ENCODE measurements at places on chromosomes 3 and 15.

- DNase-seq = no peak
Observed at GRCh38 chr3:40793730-40794129, 269.0 kb downstream of the ZNF621 start.

GRCh38 chr3:78338405-78338804, 1298.5 kb downstream of the ROBO2 start:
- no peak for DNase-seq

GRCh38 chr3:179020112-179020511, 51.5 kb downstream of the ZMAT3 start:
- DNase-seq = no peak

- no peak for DNase-seq
Observed at GRCh38 chr3:4615750-4616149, 122.6 kb downstream of the ITPR1 start.

GRCh38 chr15:39641191-39641889, 60.5 kb downstream of the THBS1 start:
- DNase-seq = no peak

DNA sequence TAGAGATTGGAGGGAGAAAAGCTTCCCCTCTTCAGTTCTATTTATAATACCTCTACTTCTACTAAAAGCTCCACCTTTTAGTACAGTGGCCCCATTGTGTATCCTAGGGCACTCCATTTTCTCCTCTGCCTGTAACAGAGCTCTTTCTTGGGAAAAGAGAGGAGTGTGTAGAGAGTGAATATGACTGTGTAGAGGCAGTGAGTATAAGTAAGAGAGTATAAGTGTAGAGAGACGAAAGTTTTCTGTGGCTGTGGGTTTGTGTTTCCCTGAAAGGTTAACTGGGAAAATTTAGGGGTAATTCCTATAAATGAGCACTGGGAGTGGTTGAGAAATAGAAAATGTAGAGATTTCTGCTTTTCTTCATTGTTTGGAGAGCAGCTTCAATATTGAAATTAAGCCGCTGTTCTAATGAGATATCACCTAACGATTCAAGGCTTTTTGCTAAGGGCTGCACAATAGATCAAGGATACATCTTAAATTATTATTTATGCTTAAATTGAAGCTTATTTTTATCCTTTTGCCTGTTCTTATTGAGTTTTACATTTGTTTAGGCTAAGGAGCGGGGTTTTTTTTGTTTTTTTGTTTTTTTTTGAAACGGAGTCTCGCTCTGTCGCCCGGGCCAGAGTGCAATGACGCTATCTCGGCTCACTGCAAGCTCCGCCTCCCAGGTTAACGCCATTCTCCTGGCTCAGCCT, 6.9 kb downstream of the IQGAP1 start:
- DNase-seq = no peak

- DNase-seq = no peak
Observed at GRCh38 chr3:154690413-154690812, 260.4 kb upstream of the GPR149 start.

GRCh38 chr3:43187836-43188479, 82.1 kb upstream of the POMGNT2 start:
- no peak for DNase-seq

GRCh38 chr3:149277331-149277813, 55.7 kb upstream of the CP start:
- DNase-seq = no peak
